CD4-positive, alpha-beta T cell treated with Interleukin-1 beta for 1 hour (primary cell): ENCODE measurements at places on chromosomes 1 and 21.

GRCh38 chr1:225651376-225651871 lies 1.5 kb downstream of the ENAH start:
- no peak for DNase-seq

GRCh38 chr21:42009018-42009830 lies 936 bp downstream of the ZBTB21 start:
- peak; percentile 58 for DNase-seq

GRCh38 chr21:20163167-20163566 lies 835.0 kb upstream of the NCAM2 start:
- DNase-seq = no peak

- no peak for DNase-seq
Measured at GRCh38 chr1:166972826-166973225, 2.5 kb downstream of the ILDR2 start.

DNA sequence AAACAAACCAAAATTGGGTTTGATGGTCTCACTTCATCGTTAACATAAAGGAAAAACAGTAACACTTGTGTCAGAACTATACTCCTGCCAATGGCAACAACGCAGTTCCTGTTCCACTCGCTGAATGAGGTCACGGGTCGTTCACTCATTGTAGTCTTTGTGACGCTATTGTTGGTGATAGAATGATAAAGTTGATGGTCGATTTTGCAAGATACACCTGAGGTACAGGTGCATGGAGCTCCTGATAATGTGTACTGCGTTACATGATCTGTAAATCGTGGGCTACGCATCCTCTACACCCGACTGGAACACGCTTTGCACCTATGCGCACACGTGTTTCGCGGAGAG lies 391 bp upstream of the CENPS start:
- DNase-seq = peak; percentile 30

- DNase-seq = no peak
Measured at GRCh38 chr1:173573596-173573995, 29.3 kb downstream of the SLC9C2 start.
